ENCODE measurements at places on chromosomes 13 and 19.

- no peak for DNase-seq
These were observed 57.5 kb downstream of the RAB20 start for GRCh38 chr13:110503979-110504499.

DNA sequence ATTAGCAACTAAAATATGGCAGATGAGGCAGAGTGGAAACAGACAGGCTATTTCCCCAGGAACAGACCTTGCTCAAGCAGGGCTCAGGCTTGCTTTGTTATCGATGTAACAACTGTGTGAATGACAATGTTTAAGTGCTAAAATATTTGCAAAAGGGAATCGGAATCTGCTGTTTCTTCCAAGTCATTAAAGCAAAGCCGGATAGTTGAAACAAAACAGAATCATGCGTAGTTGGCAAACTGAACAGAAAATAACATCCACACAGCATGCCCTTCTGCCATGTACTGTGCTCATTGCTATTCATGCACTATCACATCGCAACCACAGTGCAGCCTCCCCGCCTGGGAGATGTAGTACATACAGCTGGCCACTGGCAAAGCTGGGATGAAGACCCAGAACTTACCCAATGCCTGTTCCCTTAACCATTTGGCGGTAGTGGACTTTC is 799.1 kb downstream of the DIAPH3 start:
- no peak for DNase-seq

GRCh38 chr19:32902448-32902847 is 32.9 kb upstream of the SLC7A9 start:
- no peak for DNase-seq

- DNase-seq, result peak; percentile 47
These were observed 5.8 kb downstream of the CEBPA start for GRCh38 chr19:33296488-33296971.

DNA sequence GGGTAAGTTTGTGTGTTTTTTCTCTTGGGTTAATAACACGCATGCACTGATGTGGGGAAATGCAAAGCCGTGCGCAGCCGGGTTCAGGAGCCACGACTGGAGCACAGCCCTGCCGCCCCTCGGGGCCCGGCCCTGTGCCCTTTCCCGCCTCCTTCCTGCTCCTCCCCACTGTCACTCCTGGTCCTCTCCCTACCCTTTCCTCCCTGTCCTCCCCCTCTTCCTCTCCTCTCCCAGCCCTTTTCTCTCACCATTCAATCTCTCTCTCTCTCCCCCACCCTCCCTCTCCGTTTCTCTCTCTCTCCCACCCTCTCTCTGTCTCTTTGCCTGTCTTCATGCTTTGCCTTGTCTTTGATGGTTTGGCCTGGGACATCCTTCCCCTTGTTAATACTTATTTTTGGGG is 27.2 kb downstream of the PLEKHJ1 start:
- no peak for DNase-seq

DNA sequence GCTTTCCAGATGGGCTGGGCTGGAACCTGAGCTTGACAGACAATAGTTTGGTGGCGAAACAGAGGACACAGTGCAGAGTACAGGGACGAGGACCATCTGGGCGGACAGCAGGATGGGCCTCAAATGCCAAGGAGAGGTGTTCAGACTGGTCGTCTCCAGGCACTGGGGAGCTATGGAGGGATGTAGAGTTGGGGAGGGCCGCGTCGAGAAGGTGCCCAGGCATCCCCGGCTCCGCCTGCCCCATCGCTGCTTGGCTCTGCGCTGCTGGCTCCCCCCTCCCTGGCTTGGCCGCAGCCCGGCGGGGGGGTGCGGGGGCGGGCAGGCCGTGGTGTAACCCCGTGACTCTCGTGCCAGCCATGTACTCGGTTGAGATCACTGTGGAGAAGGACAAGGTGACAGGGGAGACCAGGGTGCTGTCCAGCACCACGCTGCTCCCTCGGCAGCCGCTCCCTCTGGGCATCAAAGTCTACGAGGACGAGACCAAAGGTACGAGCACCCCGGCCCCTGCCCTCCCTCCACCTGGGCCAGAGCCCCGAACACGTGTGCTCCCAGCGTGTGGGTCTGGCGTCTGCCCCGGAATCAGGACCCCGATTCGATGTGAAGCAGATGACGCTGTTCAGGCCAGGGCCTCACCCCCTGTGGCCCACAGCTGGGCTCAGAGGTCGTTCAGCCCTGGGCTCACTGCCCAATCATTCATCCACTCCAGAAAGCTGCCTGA is 10.8 kb upstream of the MISP start:
- no peak for DNase-seq

GRCh38 chr13:112893207-112893569 is 75.8 kb upstream of the MCF2L start:
- DNase-seq, result no peak

DNA sequence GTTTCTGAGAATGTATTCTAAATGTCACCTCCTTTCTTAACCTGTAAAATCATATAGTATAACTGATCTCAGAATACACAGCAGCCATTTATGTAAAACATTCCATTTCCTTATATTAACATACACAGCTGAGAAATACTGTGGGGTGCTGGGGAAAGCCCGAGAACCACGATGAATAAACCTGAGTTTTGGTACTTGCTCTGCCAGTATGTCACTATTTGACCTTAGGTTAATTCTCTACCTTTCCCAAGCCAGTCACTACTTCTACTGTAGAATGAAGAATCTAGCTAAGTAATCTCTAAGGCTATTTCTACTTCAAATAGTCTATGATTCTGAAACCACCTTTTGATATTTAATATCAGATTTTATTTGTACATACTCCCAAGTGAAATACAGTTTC is 173.7 kb downstream of the TBC1D4 start:
- DNase-seq, result no peak

GRCh38 chr19:57642396-57643046 is 9.6 kb downstream of the ZNF211 start:
- no peak for DNase-seq

GRCh38 chr19:46482631-46483030 is 11.3 kb upstream of the PNMA8A start:
- DNase-seq, result no peak

- DNase-seq, result no peak
These were observed 171.4 kb downstream of the OXGR1 start for GRCh38 chr13:96822895-96823294.

DNA sequence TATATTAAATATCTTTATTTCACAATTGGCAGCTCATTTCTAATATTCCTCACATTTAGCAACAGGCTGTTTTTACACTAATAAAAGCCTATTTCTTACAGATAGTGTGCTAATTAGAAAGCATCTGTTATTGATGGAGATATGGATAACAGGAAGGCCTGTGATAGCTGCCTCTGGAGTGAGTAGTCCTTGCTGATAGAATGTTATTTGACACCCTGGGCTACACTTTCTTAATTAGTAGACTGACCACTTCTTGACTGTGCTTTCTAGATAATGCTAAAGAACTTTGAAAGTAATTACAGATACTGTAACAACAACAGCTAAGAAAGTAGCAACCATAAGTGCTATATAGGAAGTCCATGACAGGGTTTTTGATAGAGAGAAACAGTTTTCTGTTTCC is 554.3 kb downstream of the DIAPH3 start:
- DNase-seq, result no peak

GRCh38 chr13:98858191-98858590 is 105.7 kb upstream of the SLC15A1 start:
- peak; percentile 11 for DNase-seq

DNA sequence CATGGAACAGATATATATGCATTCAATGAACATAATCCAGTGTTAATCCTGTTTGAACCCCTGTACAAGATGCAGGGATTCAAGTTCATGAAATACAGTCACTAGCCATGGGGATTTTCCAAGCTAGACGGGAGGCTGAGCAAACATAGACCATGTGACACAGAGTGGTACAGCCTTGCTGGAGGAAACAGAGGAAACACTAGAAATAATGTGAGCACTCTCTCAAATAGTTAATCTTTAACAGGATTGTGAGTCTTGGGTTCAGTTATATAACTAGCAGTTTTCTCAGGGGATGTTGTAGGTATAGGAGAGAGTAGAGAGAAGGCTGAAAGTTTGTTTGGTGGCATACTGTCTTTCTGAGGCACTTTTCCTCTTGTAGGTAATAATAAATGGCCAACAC is 13.9 kb upstream of the LGALS16 start:
- DNase-seq, result no peak

DNA sequence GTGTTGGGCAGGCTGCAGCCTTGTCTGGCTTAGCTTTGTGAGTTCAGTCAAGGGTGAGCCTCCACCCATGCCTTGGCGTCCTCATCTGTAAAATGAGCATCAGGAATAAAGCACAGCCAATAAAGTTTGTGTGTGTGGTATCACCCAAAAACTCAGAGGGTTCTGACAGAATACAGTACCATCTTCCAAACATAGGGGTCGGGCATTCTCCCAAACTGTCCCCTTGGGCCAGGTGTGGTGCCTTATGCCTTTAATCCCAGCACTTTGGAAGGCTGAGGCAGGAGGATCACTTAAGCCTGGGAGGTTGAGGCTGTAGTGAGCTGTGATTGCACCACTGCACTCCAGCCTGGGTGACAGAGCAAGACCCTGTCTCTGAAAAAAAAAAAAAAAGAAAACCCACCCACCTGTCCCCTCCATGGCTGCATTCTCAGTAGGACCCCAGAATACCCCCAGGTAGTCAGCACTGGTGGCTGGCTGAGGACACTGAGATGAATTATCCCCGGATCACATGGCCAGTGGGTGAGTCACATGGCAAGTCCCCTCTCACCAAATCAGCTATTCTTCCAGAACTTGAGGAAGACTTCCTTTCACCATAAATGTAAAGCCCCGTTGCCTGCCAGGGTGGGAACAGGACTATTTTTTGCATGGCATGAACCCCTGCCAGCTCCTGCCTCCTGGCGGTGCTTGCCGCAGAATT is 18.6 kb downstream of the POP4 start:
- DNase-seq, result no peak

DNA sequence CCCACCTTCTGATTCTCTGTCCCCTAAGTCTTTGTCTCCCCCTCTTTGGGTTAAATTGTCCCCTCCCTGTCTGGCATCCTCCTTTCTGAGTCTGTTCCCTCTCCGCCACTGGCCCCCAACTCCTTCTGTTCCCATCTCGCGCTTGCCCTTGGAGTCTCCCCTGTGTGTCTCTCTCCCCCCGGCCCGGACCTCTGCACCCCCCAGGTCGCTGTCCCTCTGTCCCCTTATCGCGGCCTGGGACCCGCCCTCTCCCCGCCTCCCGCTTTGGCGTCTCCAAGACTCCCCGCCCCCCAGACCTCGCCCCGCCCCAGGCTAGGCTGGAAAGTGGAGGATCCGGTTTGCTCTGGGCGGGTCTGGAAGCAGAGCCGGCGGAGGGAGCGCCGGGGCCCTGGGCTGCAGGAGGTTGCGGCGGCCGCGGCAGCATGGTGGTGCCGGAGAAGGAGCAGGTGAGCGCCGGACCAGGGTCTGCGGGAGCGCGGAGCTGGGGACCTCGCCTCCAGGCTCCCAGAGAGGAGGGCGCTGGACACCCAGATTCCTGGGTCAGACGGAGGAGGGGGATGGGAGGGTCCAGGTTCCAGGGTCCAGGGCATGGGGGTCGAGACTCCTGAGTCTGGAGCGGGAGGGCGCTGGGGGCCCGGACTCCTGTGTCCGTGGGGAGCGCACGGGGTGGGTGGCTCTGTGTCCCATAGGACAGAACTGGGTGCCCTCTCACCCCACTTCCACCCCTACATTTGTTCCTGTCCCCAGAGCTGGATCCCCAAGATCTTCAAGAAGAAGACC is at the start of gene TRPM4:
TRPM4 (plus strand) TSS at position 348 of the 780 bp plus-strand sequence; CDS start at position 423, 75 bp downstream.
- no peak for DNase-seq

GRCh38 chr19:10654610-10655456 is 687 bp downstream of the ILF3 start:
- DNase-seq, result no peak
